ENCODE measurements at places on chromosomes 2 and 18. TPM values are rescaled to one million over a fixed set of nuclear protein-coding genes. Genes with fewer than 3 reads are reported as not detected.

Gene TMEM247
- total RNA-seq, result not detected

Gene DPP10
- not detected for total RNA-seq

Gene ZNF532
- 44.7 TPM for total RNA-seq

Gene RIT2
- total RNA-seq, result not detected

Gene PLB1
- total RNA-seq, result 0.33 TPM

Gene PLGLB1
- total RNA-seq, result 1.3 TPM

Gene C2orf15
- total RNA-seq, result 0.33 TPM

Gene DSG2
- 0.19 TPM for total RNA-seq

Gene FIGN
- total RNA-seq, result 0.98 TPM

Gene COL4A4
- under 0.01 TPM for total RNA-seq

Gene ARL4C
- total RNA-seq, result 8.1 TPM

Gene CFC1
- not detected for total RNA-seq

Gene FSIP2
- 0.33 TPM for total RNA-seq

Gene PSTPIP2
- total RNA-seq, result 5.3 TPM

Gene CSRNP3
- total RNA-seq, result 0.19 TPM

Gene KLHL29
- 8.2 TPM for total RNA-seq

Gene RTP5
- total RNA-seq, result not detected

Gene TNS1
- 25.7 TPM for total RNA-seq

Gene LIMS2
- total RNA-seq, result 19.6 TPM

Gene TNFAIP6
- total RNA-seq, result not detected

Gene KCTD1
- total RNA-seq, result 13.6 TPM

Gene UGT1A10
- total RNA-seq, result not detected

Gene UGT1A8
- not detected for total RNA-seq

Gene FAM110C
- under 0.01 TPM for total RNA-seq

Gene COBLL1
- total RNA-seq, result 5.2 TPM

Gene SERPINB3
- not detected for total RNA-seq

Gene AQP12B
- not detected for total RNA-seq

Gene CAD
- total RNA-seq, result 41.7 TPM

Gene LRRC30
- not detected for total RNA-seq

Gene PSMA8
- not detected for total RNA-seq

Gene DPYSL5
- total RNA-seq, result not detected

Gene POTEF
- total RNA-seq, result 0.33 TPM

Gene ARHGAP28
- 25.6 TPM for total RNA-seq

Gene CXCR1
- not detected for total RNA-seq

Gene SERPINB2
- 0.65 TPM for total RNA-seq

Gene TRAK2
- 38.9 TPM for total RNA-seq
